ENCODE measurements at places on chromosomes 5 and 9. TPM values are rescaled to one million over a fixed set of nuclear protein-coding genes. Genes with fewer than 3 reads are reported as not detected.

DNA sequence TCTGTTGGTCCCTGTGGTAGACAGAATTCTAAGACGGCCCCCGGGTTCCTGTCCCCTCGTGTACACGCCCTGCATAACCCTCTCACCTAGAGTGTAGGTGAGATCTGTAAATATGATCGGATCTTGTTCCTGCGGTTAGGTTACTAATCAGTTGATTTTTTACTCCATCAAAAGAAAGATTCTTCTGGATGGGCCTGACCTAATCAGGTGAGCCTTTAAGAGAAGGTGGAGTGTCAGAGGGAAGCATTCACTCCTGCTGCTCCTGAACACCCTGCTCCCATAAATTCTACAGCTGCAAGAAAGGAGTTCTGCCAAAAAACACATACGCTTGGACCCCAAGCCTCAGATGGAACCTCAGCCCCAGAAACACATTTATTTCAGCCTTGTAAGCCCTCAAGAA, 15.6 kb upstream of the FUBP3 start:
- H3K36me3 ChIP-seq, result no peaks in the 10 kb centered on the region
- no peak overlapping the region for H3K4me3 ChIP-seq
- no peaks in the 10 kb centered on the region for H3K27me3 ChIP-seq
- no peaks in the 10 kb centered on the region for H3K4me1 ChIP-seq
- DNase-seq, result no peak

DNA sequence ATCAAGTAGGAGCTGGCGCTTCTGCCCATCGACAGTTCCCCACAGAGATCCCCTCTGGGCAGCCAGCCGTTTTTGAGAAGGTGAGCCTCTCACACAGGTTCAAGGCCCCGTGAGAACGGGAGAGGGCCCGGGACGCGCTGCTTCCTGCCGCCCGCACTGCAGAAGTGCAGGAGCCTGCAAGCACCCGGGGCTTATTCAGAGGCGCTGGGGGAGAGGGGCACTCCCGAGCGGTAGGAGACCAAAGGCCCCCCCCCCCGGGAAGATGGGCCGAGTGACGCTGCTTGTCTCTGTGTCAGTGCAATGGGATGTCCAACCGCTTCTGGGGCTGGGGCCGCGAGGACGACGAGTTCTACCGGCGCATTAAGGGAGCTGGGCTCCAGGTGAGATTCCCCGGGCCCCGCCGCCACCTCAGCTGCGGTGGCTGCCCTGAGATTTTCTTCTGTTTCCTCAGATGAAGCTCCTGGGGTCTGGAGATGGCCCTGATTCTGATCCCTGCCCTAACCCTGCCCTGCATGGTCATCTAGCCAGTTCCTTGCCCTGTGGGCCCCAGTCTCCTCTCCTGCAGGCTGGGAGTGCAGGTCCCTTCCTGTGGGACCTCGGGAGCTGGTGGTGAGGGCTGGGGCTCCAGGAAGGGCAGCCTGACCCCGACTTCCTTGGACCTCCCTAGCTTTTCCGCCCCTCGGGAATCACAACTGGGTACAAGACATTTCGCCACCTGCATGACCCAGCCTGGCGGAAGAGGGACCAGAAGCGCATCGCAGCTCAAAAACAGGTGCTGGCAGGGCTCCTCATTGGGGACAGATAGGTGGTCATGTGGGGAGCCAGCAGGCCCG, 8.5 kb downstream of the B4GALT7 start:
- H3K27ac ChIP-seq, result no peak overlapping the region
- H3K4me1 ChIP-seq, result peaks cover 29% of the 10 kb centered on the region
- no peaks in the 10 kb centered on the region for H3K36me3 ChIP-seq
- H3K27me3 ChIP-seq, result no peaks in the 10 kb centered on the region

DNA sequence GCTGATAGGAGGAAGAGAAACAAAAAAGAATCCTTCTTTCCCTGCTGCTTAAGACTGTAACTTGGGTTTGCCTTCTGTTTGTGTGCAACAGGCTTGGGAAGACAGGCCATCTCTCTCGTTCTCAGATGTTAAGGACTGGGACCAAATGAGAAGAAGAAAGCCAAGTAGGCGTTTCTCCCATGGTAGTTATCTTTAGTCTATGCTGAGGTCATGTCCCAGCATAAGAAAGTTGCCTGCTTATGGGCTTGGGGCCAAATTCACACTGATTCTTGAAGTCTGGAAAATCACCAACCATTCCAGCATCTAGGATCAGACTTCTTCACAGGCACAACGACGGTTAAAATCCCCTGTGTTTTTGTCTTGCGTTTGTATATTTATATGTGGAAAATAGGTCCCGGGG, 44.2 kb upstream of the PALM2AKAP2 start:
- no peak for DNase-seq
- no peak overlapping the region for H3K4me3 ChIP-seq
- peaks cover 4% of the 10 kb centered on the region for H3K4me1 ChIP-seq
- no peaks in the 10 kb centered on the region for H3K27me3 ChIP-seq

DNA sequence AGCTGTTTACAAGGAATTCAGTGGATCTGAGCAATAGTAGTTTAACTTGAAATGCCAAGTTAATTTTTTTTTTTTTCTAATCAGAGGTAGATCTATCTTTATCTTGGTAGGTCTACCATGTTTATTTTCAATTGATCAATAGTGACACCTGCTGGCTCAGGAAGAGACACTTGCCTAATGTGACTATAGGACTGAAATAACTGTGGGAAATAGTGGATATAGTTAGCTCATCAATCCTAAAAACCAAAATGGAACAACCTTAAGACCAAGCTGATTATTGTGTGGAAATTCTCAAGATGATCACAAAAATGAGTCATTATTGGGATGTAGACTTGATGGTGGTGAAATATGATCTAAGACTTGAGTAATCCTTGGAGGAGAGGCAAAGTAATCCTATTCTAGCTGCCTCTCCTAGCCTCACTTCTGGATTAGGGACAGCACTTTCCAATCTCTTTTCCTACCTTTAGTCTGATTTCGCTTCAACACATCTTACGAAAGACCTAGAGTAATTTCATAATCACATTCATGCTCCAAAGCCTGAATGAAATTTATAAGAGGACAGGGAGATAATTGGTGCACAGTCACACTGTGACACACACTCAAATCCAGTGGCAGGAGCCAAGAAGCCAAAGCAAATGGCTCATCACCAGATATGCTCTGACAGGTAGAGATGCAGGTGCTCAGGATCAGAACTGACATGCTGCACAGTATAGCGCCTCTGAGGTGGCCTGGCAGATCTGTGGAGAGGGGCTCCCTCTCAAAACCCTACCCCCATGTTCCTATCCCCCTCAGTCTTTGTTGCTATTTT, 156.3 kb downstream of the HMHB1 start:
- H3K27ac ChIP-seq, result no peak overlapping the region
- no peaks in the 10 kb centered on the region for H3K36me3 ChIP-seq
- no peaks in the 10 kb centered on the region for H3K4me1 ChIP-seq
- no peak overlapping the region for H3K4me3 ChIP-seq
- no peaks in the 10 kb centered on the region for H3K27me3 ChIP-seq

GRCh38 chr5:129716651-129717050, 31.2 kb upstream of the MINAR2 start:
- no peak for DNase-seq
- H3K4me3 ChIP-seq, result no peak overlapping the region
- H3K27ac ChIP-seq, result no peak overlapping the region
- no peaks in the 10 kb centered on the region for H3K27me3 ChIP-seq

DNA sequence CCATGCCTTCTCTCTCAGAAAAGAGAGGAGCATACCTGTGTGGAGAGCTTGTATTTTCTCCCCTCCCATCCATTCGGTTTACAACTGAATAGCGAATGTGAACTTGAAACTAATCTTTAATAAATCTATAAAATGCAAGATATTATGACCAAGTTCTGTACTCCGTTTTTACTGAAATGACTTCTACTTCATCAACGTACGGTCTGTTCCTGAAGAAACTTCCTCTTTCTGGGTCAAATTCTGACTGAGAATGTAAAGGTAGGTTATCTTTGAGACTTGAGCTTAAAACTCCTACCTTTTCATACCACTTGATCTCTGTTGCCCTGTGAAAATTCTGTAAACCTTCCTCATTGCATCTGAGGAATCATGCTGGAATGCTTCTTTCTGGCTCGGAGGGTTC, 4.2 kb upstream of the CTNNAL1 start:
- H3K36me3 ChIP-seq, result no peaks in the 10 kb centered on the region
- no peak overlapping the region for H3K27ac ChIP-seq
- peaks cover 57% of the 10 kb centered on the region for H3K4me1 ChIP-seq
- H3K27me3 ChIP-seq, result no peaks in the 10 kb centered on the region

DNA sequence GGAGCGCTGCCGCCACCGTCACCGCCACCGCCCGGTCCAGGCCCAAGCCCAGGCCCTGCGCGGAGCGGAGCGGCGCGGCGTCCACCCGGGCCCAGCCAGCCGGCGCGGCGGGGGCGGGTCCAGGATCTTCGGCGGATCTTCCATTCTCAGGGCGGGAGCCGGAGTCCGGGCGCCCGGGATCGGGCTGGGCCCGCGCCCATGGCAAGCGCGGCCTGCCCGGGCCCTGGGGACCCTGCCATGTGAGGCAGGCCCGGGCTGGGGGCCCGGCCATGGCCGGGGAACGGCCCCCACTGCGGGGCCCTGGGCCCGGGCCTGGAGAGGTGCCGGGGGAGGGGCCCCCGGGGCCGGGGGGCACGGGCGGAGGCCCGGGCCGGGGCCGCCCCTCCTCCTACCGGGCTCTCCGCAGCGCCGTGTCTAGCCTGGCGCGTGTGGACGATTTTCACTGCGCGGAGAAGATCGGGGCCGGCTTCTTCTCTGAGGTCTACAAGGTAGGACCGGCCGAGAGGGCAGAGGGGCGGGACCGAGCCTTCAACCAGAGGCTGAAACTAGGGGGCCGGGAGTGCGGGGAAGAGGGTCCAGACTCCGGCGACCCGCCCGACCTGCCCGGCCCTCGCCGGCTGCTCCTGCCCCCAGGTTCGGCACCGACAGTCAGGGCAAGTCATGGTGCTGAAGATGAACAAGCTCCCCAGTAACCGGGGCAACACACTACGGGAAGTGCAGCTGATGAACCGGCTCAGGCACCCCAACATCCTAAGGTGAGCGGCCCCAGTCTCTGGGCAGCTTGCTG, 482 bp downstream of the TESK1 start:
- no peaks in the 10 kb centered on the region for H3K27me3 ChIP-seq
- H3K4me3 ChIP-seq, result peak overlapping the region; percentile 96
- H3K4me1 ChIP-seq, result peaks cover 15% of the 10 kb centered on the region

- H3K27ac ChIP-seq, result no peak overlapping the region
- no peak for DNase-seq
- no peak overlapping the region for H3K4me3 ChIP-seq
- H3K4me1 ChIP-seq, result no peaks in the 10 kb centered on the region
Observed at GRCh38 chr5:128378632-128379031, 159.4 kb downstream of the FBN2 start.

GRCh38 chr9:32728181-32728580, 55.2 kb upstream of the TMEM215 start:
- H3K4me1 ChIP-seq, result no peaks in the 10 kb centered on the region
- H3K36me3 ChIP-seq, result no peaks in the 10 kb centered on the region
- no peak overlapping the region for H3K27ac ChIP-seq
- H3K27me3 ChIP-seq, result no peaks in the 10 kb centered on the region

- no peak for DNase-seq
- H3K4me3 ChIP-seq, result no peak overlapping the region
- H3K36me3 ChIP-seq, result no peaks in the 10 kb centered on the region
- no peak overlapping the region for H3K27ac ChIP-seq
- no peaks in the 10 kb centered on the region for H3K27me3 ChIP-seq
Observed at GRCh38 chr5:74567411-74567995, 73.0 kb downstream of the ENC1 start.

GRCh38 chr5:104344809-104345208, 782.2 kb upstream of the NUDT12 start:
- H3K36me3 ChIP-seq, result no peaks in the 10 kb centered on the region
- no peak overlapping the region for H3K4me3 ChIP-seq
- H3K27me3 ChIP-seq, result no peaks in the 10 kb centered on the region

The BTNL8 gene
- 0.19 TPM for total RNA-seq

The LIX1 gene
- not detected for total RNA-seq

The IL9 gene
- total RNA-seq, result not detected

The TMEM250 gene
- total RNA-seq, result 47.3 TPM

The SPATA31C1 gene
- not detected for total RNA-seq

Data from esophagus squamous epithelium (tissue), 5 donors.